ENCODE measurements at places on chromosomes 5 and 9. TPM values are rescaled to one million over a fixed set of nuclear protein-coding genes. Genes with fewer than 3 reads are reported as not detected.

The FOXD4L6 gene
- total RNA-seq = 0.19 TPM

DNA sequence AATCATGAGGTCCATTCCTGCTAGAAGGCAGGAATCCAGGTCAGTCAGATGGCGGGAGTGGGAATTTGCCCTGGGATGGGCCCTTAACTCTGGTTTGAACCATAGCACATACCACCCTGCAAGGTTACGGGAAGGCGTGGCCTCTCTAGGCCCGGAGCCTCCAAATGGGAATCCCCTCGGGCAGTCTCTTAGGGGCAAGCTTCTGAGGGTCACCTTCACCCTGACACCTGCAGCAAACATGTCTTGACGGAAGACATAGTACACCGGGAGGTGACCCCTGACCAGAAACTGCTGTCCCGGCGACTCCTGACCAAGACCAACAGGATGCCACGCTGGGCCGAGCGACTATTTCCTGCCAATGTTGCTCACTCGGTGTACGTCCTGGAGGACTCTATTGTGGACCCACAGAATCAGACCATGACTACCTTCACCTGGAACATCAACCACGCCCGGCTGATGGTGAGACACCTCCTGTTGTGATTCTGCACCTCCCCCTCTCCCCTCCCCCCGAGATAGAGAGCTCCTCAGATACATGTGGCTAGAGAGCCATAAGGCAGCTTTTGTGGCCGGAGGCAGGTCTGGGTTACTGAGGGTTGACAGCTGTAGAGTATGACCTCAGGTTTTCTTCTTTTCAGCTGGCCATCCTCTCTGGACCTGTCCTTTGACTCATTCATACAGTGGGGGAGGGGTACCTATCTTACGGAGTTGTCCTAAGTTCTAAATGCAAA is 957 bp downstream of the PRELID1 start:
- no peak for DNase-seq

The MYOT gene
- total RNA-seq = 15.8 TPM

DNA sequence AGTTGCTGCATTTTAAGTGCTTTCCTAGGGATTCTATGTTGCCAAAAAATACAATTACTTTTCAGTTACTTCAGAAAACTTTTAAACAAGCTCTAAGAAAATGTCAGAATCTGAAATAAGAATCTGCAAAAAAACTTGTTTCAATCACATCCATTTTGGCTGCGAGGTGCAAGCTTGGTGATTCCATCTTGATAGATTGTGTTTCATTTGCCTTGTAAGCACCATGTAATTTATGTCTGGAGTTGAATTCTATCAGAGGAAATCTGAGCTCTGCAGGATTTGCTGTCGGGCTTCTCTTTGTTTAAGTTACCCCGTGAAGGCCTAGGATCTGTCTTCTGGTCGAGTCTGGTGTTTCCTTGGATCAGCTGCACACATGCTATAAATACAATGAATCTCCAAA is 40.4 kb upstream of the MAN2A1 start:
- DNase-seq = no peak

The C7 gene
- total RNA-seq = 694 TPM

DNA sequence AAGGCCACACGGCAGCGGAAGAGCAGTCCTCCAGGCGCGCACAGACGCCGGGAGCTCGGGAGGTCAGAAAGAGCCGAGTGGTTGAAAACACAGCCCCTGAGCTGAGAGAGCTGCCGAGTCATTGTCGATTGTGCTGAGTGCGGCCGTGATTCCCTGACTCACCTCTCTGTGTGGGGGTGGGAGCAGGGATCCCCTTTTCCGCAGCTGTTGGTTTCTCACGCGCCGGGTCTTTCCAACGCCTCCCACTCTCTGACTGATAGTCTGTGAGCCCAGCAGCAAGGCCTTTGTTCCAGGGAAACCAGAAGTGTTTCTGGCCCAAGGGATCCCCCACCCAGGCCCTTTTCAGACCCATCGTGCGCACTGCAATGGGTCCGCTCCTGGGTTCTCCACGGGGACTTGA is 97.3 kb downstream of the MRPL36 start:
- DNase-seq = no peak

Measured in omental fat pad (tissue), 4 donors.